ENCODE measurements at places on chromosomes 4 and X.

DNA sequence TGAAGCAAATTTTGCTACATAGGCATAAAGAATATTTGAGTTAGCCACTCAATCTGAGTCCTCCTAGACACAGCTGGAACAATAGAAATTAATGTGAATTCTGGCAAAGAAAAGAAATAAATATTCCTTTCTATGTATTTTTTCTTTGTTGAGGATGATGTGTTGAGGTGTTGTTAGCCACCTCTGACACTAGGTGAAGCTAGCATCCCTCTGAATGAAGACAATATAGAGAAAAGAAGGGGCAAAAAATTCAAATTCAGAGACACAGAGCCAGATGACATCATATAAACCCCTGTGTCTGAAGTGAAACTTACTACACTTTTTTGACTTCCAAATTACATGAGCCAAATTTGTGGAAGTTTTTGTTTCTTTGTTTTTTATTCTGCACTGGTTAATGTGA is 34.6 kb upstream of the TMPRSS11D start:
- DNase-seq, result peak; percentile 57

GRCh38 chrX:1809581-1809980 is 194.7 kb downstream of the ASMT start:
- DNase-seq, result no peak

- no peak for DNase-seq
These were observed 54.8 kb upstream of the RBMXL3 start for GRCh38 chrX:115134382-115134781.

- DNase-seq, result no peak
These were observed 49.7 kb downstream of the ABCG2 start for GRCh38 chr4:88108747-88109122.

- no peak for DNase-seq
These were observed 1.5 kb upstream of the PARM1 start for GRCh38 chr4:74931376-74931775.

GRCh38 chr4:124070688-124071484 is 641.6 kb downstream of the ANKRD50 start:
- peak; percentile 33 for DNase-seq

- no peak for DNase-seq
These were observed 17.0 kb upstream of the MAGED1 start for GRCh38 chrX:51876441-51876840.

GRCh38 chr4:9962611-9963314 is 58.5 kb downstream of the SLC2A9 start:
- no peak for DNase-seq

- DNase-seq, result peak; percentile 32
These were observed 85.5 kb downstream of the TACR3 start for GRCh38 chr4:103634236-103634635.

DNA sequence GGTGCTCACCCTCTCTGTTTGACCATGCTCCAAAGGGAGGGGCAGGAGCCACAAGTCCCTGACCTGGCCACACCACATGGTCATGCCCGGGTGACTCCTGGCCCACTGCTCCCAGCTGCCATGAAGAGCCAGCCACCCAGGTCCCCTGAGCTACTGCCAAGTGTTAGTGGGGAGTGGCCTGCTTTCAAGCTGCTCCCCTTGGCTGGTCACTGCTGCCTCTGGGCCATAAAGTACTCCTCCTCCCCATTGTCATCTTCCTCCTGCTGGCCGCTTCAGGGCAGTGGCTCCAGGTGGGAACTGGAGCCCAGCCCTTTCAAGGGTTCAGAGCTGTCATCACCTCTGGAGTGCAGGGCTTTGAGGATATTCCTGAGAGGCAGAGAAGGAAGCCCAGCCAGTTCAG is 27.3 kb upstream of the RBBP7 start:
- no peak for DNase-seq

DNA sequence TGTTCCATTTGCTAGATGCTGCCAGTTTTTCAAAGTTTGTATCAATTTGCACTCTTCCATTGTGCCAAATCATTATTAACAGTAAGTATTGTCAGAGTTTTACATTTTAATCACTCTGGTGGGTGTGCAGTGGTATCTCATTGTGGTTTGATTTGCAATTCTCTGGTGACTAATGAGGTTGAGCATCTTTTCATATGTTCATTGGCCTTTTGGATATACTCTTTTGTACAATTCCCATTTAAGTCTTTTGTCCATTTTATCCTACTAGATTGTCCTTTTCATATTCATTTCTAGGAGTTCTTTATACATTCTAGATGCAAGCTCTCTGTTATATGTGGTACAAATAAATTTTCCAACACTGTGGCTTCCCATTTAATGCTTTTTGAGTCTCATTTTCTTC is 17.4 kb upstream of the ARHGAP36 start:
- no peak for DNase-seq

DNA sequence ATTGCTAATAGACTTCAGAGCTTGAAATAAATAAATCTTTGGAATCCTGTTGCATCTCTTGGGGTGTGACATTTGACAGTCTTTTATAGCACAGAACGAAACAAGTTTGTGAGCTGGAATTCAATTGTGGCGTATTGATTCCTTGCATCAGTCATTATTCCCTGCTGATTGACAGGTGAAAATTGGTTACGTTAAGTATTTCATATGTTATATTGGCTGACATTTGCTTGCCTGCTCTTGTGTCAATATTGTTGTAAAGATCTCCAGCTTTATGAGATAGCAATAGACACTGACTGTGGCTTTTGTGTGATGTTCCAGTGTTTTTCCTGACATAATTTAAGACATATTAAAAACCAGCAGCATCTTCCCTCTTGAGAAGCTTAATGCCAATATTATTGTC is 644.4 kb upstream of the FAM241A start:
- DNase-seq, result no peak

DNA sequence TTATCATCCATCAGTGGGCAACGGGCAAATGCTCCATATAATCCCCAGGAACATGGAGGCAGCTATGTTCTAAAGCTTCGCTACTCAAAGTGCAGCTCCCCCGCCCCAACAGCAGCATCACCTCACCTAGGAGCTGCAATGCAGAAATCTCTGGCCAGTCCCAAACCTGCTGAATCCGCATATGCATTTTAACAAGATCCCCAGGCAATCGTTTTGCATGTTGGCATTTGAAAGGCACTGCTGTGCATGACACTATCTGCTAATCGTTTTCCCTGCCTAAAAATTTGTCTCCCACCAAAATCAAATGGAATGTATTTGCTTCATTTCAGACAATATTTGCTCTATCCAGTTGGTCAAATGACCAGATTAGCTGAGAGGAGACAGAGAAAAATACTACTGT is 15.2 kb downstream of the ADGRG2 start:
- DNase-seq, result no peak

GRCh38 chrX:65674204-65674893 is 6.9 kb downstream of the MSN start:
- no peak for DNase-seq

DNA sequence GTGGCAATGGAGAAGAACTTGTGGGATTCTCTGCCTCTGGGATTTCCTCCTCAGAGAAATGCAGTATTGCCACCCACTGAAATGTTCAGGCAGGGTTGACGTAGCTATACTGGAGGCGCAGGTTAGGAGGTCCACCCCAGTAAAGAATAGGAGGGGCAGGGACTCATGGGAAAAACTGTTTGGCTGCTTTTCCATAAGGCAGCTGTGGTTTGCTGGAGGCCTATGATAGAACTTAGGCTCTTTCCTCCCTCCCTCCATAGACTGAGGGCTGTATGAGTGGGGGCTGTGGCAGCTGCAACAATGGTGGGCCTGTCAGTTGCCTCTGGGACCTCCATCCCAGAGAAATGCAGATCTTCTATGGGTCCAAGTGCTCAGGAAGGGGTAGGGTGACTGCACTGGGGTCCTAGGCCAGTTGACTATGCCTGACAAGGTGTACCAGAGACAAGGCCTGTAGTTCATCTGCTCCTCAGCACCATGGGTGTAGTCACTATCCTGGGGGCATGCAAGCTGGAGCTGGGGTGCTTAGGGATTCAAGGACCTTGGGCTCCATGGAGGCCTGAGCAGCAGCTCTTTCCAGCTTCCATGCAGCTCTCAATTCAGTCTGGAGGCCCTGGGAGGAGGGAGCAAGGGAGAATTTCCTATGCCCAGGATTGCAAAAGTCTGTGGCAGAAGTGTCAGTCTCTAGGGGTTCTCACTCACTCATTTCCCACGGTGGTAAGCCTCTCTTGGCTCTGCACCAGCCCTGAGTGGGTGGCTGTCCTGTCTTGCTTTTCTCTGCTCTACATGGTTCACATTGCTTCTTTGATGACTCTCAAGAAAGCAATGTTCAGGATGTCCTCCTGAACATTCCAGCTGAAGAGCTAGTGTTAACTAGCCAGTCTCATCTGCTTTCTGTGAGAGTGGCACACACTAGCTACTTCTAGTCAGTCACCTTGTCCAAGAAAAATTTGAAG is 353.0 kb downstream of the IDS start:
- no peak for DNase-seq

- DNase-seq, result no peak
These were observed 73.0 kb downstream of the FAM47B start for GRCh38 chrX:35015621-35016020.
